NCI-H1105 (cell line): ENCODE measurements at places on chromosomes 4 and X.

- DNase-seq, result no peak
Observed at GRCh38 chr4:71639380-71639779, 144.5 kb downstream of the GC start.

- no peak for DNase-seq
Observed at GRCh38 chr4:180150818-180151217, 2092.4 kb upstream of the TENM3 start.

GRCh38 chr4:100340512-100341485 is 150.5 kb upstream of the DDIT4L start:
- no peak for DNase-seq

- DNase-seq, result no peak
Observed at GRCh38 chr4:93764639-93765246, 63.8 kb upstream of the ATOH1 start.

GRCh38 chr4:56799161-56799759 is 22.2 kb downstream of the SPINK2 start:
- DNase-seq, result no peak

GRCh38 chrX:63743596-63743995 is 41.4 kb downstream of the ARHGEF9 start:
- no peak for DNase-seq

DNA sequence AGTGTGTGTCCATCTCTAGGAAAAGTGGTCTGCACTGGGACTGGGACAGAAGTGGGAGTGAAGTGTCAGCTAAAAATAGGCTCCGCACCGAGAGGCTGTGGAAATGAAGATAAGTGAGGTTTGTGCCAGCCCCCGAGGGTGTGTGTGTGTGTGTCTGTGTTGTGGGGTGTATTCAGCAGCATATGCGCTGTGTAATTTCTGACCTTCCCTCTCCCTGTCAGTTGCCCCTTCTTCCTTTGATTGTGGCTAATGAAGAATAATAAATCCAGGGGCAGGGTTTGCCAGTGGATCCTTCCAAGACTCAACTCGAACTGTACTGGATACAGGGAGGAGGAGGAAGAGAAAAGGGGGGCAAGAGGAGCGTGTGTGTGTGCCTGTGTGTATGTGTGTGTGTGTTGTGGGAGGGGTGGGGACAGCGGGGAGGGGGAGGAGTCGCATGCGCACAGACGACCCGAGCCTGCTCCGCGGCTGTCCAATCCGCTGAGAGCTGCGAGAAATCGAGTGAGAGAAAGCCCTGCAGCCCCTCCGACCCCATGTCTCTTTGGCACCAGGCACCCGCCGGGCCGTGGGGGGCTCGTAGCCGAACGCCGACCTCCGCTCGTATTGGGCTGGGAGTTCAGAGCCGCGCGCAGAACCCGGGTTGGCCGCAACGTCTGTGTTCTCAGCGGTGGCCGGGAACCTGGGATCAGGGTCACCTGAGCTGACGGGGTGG is 916 bp upstream of the POU4F2 start:
- DNase-seq, result peak; percentile 62
